ENCODE measurements at places on chromosomes 2 and 18.
A peak's percentile ranks its signal among the peaks of the same experiment; 100 is the strongest.

GRCh38 chr2:166337932-166338331, 37.8 kb downstream of the SCN9A start:
- DNase-seq = no peak

DNA sequence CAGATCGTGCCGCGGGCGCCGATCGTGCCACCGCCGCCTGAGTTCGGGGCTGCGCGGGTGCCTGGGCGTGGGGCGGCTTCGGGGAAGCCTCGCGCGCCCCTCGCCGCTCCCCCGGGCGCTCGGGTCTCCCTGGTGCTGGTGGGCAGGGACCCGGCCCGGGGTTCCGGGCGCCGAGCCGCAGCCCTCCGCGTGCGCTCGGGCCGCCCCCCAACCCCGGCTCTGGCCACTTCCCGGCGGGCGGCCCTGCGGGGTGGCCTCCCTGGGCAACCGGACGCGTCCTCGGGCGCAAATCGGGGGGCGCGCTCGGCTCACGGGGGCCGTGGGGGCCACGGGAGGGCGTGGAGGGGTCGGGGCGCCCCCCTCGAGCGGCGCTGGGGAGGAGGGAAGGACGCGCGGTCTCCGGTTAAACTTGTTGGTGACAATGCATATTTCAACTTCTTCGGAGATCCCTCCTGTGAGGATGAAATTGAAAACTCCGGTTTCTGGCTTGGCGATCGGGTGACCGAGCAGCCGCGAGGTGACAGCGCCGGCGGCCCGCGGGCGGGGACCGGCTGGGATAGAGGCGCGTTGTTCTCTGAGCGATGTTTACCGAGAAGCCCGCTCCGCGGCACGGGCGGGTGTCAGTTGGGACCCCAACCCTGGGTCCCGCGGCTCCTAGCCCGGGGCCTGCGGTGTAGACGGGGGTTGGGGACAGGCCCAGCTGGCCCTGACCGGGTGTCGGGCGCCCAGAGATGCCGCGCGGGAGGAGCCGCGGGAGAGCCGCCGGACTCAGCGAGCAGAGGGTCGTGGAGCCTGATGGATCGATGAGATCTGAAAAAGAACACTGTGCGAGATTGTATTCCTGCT, 676 bp downstream of the SH3BP4 start:
- no peak for DNase-seq

- DNase-seq = no peak
Measured at GRCh38 chr2:69086466-69086865, 73.5 kb downstream of the ANTXR1 start.

DNA sequence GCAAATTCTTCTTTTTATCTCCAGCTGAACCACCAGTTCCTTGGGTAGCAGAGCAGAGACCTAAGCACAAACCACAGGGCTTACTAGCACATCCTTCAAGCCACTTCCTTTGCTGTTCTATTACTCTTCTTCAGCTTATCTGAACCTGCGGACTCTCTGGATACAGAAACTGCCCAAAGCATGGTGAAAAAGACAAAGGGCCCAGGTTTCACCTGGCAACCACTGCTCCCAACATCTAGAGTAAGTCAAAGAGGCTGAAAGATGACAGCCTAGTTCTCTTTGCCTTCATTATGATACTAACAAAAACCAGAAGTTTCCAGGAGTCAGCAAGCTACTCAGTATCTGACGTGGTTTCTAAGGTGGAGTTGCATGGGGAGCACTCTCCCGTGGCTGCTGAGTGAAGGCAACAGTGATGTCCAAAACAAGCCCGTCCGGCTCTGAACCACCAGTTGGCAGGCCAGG, 43.4 kb downstream of the KANSL3 start:
- no peak for DNase-seq

DNA sequence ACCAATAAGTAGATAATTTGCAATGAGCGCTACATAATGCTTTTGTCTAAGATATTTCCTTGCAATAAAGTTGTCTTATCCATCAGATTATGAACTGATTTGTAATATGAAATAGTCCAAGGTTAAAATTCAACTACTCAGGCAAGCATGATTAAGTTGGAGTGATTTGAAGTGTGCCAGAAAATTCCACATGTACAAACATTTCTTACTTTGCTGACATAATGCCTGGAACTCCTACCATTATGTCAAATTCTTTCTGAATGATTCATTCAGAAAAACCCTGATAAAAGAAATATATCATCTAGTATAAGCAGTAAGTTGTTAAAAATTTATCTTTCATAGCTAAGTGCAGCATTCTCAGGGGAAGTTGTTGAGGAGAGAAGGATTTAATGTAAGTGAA, 87.3 kb downstream of the CBLN2 start:
- no peak for DNase-seq

GRCh38 chr2:138323382-138324067, 178.0 kb upstream of the SPOPL start:
- no peak for DNase-seq

DNA sequence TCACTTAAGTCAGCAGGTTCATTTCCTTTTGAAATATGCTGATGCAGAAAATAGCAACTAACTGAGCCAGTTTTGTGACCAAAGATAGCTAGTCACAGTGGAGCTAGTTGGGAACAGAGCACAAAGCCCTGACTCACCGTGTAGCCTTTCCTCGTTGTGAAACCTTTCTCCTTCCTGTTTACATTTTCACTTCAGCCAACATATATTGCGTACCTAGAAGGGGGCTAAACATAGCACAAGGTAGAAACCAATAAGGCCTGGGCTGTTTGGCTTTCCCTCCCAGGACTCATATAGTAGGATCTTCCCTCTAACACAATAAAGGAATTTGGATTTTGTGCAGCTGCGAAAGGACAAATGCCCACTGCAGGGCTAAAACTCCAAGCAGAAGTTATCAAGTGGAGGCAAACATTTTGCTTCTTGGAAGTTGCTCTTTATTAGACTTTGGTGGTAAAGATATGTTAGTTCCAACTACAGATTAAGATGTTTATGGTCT, 24.5 kb upstream of the LPIN2 start:
- no peak for DNase-seq

DNA sequence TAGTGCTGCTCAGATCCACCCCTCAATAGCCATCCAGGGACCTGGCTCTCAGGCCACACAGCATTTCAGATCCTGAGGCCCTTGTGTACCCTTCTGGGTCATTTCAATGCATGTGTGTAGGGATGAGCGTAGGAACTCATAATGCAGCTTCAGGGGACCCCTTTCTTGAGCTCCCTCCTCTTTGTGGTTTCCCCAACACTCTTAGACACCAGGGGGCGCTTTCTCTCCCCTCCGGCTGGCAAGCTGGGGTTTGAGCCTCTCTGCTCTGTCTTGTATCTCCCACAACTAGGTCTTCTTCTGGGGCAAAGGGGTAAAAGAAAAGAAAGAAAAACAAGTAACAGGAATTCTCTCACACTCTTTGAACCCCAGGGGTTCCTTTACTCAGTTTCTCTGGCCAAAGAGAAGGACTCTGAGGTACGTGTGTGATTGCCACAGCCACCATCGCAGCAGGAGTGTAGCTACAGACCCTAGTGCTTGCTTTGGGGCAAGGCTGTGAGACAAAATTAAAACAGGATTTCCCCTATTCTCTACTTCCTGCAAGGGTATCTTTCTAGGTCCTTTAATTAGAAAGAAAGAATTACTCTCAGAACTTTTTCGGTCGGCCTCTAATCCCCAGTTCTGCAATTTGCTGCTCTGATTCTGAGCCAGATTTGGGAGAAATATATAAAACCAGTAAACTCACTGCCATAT, 38.0 kb downstream of the CABYR start:
- no peak for DNase-seq

DNA sequence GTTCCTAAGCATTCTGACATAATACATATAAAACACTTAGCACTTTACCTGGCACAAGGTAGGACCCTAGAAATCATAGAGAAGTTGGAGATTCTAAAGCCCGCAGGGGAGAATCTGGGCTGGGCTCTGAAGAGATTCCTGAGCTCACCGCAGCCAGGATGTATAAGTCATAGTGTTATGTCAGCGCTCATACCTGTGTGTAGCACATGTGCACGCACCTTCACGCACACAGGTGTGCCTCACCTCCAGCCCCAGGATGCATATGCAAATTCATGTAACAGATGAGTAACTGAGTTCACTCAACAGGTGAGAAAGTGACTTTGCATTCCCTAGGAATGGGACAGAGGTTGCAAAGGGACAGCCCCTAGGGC, 7.9 kb upstream of the SDC1 start:
- no peak for DNase-seq

DNA sequence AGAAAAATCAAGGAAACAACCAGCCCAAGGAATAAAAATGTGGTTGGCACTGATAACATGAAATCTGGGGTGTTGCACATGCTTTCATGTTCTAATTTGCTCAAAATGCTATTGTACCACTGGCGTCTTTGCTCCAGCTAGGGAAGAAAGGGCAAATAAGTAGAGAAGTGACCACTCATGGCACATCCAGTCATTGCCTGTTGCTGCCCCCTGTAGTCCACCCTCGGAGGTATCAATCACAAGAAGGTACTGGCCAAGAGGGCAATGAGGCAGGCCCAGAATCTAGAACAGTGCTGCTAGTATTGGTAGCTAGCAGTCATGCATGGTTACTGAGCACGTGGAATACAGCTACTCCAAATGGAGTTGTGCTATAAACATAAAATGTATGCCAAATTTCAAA, 213.4 kb downstream of the CDCA7 start:
- DNase-seq = peak; percentile 18

DNA sequence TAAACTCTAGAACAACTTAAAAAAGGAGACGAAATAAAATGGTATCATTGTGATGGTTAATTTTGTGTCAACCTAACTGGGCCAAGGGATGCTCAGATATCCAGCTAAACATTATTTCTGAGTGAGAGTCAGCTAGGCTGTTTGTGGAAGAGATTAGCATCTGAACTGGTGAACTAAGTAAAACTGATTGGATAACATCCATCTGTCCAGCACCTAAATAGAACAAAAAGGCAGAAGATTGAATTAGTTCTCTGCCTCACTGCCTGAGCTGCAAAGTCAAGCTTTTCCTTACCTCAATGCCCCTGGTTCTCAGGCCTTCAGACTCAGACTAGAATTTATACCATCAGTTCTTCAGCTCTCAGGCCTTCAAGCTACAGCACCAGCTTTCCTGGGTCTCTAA, 30.0 kb downstream of the PPP3R1 start:
- DNase-seq = no peak

DNA sequence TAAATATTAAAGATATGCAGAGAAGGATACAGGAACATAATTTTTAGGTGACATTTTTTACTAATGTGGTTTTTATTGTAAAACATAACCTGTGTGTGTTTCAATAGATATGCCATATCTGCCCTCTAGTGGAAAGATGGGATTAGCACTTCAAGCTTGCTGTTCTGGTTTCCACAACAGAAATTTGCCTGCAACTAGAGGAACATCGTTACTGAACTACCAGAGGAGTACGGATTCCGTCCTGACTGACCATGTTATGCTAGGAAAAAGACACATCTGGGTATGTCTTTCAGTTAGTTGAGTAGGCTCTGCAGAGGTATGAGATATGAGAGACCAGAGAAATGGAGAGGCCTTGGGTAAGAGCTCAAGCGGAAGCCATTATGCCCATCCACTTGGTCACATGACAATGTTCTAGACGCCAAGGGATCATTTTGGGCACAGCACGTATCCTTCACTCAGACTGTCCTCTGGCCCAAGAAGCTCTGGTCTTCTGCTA, 104.9 kb downstream of the MBD2 start:
- peak; percentile 23 for DNase-seq

- no peak for DNase-seq
Measured at GRCh38 chr2:134308474-134309385, 54.9 kb downstream of the MGAT5 start.

DNA sequence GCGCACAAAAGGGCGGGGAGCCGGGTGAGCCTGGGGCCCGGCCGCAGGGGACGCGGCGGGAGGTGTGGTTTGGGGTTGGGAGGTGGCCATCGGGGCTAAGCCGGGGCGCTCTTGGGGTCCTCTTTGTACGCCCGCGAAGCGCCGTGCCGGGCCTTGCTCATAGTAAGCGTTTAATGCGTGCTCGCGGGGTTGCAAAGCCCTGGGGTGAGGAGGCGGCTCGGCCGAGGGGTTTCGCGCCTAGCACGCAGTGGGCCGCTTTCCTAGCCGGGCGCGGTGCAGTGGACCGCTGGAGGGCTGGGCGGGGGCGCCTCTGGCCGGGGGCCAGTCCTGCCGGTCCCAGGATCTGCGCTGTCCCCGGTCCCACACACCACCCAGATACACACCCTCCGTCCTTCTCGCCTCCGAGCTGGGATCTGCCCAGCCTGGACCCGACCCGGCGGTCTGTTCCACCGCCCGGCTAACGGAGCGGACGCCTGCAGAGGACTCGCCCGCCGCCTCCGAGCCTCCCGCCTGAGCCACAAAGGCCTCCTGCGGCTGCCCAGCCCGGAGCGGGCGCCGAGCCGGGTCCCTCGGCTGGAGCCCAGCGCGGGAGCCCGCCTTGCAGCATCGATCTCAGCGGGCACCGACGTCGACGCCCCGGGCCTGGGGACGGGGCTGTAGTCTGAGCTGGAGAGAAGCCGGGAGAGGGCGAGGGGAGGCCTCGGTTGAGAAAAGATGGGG, 564 bp downstream of the DPYSL5 start:
- DNase-seq = no peak

DNA sequence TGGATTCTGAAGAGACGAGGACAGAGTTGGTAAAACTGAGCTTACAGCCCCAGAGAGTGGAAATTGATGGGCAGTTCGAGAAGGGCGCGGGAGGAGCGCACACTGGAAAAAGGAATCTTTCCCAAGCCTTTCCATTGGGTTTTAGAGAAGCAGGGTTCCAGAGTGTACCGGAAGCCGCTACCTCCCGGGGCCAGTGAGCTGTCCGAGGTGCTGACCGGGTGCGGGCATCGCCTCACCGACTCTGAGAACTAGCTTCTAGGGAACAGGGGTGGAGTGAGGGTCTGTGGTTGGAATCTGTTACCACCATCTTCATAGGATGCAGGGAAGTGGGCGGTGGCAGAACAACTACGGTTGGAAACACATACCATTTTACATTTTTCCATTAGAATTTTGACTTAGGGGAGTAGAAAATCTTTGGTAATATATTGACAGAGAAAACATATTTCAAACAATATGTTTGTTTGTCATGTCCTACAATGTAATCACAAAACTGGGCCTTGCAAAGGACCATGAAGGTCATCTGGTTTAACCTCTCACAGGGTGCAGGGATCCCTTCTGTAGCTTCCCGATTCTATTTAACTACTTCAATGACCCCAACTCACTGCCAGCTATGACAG, 724 bp downstream of the NMS start:
- DNase-seq = no peak

DNA sequence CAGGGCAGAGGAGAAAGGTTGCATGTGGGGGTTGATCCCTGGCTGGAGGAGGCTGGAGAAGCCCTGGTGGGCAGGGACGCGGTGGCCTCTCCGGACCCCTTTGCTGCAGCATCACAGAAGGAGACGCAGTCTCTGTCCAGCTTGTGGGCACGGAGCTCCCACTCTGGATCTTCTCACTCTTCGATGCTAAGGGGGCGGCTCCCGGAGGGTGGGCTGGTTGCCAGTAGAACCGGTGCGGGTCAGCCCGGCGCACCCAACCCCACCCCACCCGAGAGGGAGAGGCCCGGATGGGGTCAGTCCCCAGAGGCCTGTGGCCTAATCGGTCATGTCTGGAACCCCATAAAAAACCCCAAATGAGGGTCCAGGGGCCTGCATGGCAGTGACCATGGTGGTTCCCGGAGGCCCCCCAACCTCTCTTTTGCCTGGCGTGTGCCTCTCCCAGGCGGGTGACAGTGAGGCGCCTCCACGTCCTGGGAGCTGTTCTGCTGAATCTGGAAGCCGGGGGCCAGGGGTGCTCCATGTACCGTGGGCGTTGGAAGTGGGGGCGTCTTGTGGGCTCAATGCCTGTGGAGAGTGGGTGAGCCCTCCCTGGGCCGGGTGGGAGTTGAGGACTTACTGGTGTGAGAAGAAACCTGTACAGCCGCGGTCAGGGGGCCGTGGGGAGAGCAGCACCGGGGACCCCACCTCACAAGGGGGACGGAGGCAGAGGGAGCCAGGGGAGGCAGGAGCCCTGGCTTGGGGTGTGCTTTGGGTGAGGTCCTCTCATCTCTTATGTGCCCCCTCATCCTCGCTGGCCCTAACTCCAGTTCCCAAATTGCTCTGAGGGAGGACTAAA, 79.6 kb downstream of the RTP5 start:
- DNase-seq = no peak
